ENCODE measurements at places on chromosomes 16 and 17.

DNA sequence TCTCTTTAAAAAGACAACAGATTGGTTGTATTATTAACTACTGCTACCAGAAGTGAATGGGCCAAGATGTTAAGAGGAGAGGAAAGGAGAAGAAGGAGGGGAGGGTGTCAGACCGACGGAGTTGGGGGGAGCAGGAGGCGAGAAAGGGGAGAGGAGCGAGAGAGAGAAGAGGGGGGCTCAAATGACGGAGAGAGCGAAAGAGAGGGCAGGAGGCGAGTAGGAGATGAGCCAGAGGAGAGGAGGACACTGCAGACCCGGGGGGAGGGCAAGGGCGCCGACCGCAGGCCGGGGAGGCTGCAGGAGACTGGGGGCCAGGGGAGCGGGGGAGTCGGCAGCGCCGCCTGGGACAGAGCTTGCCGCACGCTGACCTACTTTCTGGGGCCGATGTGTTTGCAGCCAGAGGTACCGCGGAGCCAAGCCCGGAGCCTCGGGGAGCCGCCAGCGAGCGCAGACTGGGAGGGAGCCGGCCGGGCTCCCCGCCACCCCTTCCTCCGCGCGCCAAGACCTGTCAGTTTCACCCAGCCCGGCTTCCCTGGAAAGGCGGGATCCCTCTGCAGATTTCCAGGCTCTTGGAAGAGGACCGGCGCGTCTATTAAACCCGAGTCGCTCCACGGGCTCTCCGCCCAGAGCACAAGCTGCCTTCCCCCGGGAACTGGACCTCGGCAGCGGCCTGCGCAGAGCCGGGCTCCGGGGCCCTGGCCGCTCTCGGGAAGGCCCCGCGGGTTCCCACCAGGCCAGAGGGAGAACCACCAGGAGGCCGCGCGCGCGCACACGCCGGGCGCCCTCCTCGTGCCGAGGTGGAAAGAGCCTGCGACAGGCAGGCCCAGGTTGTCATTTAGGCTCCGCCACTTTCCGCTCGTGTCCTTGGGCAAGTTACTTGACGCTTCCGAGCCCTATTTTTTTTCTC is 74.6 kb downstream of the CMC2 start:
- DNase-seq = peak; percentile 74

GRCh38 chr17:77473615-77474226 is 333.0 kb downstream of the SEC14L1 start:
- no peak for DNase-seq

- no peak for DNase-seq
These were observed 180.0 kb upstream of the CACNG3 start for GRCh38 chr16:24075931-24076716.

DNA sequence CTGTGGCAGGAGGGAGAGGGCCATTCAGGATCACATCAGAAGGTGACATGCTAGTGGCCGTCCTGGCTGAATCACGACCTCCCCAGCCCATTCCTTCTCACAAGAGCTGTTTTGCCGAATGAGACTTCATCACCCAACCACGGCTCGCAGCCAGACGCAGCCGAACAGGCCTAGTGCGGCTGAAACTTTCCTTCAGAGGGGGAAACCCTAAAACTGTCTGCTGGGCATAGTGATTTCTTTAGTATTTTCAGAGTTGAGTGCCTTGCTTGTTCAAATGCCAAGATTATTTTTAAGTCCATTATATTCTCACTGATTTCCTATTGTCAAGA is 343.7 kb downstream of the CPPED1 start:
- DNase-seq = no peak

DNA sequence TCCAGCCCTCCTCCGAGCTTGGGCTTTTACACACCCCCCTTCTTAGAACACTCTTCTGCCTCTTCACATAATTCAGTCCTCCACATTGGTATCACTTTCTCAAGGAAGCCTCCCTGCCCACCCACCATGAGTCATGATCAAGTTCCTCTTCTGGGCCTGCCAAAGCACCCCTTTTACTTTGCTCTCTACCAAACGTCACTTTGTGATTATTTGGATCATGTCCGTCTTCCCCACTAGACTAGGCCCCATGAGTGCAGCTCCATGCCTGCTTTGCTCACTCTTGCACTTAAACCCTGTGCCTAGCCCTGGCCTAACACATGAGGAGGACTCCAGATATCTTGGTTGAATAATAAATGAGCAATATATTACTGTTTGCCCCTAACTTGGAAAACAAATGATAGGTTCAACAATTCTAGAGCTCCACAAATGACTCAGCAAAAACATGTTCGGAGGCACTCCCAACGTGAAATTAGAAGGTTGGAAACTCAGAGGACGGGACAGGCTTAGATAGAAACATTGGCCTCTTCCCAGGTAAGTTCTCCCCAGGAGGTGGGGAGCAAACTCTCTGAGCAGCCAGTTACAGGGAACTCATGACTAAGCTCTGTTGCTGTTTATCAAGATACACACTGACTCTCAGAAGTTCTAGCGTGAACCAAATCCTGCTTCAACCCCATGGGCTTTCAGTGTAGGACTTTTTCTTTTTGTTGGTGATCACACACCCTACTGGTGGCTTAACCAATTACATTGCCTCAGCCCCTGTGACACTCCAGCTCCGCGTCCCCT is 28.3 kb downstream of the G6PC1 start:
- peak; percentile 81 for DNase-seq

- no peak for DNase-seq
These were observed 15.6 kb upstream of the LITAF start for GRCh38 chr16:11602321-11602720.

DNA sequence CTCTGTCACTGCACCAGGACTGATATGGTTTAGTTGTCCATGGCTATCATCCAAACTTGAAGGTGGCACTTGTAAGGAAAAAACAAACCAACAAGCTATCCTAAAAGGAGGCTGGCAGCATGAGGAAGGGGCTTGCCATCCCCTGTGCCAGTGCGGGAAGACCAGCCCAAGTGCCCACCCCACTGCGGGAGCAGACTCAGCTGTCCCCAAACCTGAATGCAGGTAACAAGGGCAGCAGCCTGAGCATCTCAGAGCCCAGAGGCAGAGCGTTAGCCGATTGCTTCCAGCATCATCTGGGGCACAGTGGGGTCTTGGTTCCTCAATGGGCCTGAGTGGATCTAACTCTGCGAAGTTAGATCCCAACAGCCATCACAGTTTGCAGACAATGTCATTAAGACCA is 29.2 kb upstream of the C16orf78 start:
- DNase-seq = no peak

- no peak for DNase-seq
These were observed 24.0 kb downstream of the GINS2 start for GRCh38 chr16:85664580-85665372.

DNA sequence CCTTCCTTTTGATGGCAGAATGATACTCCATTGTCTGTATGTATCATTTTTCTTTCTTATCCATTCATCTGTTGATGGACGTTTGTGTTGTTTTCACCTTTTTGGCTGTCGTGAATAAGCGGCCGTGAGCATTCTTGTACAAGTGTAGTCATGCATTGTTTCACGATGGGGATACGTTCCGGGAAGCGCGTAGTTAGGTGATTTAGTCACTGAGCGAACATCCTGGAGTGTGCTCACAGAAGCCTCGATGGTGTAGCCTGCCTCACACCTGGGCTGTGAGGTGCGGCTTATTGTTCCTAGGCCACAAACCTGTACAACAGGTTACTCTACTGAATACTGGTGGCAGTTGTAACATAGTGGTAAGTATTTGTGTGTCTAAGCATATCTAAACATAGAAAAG is 136.5 kb downstream of the CMIP start:
- peak; percentile 69 for DNase-seq

DNA sequence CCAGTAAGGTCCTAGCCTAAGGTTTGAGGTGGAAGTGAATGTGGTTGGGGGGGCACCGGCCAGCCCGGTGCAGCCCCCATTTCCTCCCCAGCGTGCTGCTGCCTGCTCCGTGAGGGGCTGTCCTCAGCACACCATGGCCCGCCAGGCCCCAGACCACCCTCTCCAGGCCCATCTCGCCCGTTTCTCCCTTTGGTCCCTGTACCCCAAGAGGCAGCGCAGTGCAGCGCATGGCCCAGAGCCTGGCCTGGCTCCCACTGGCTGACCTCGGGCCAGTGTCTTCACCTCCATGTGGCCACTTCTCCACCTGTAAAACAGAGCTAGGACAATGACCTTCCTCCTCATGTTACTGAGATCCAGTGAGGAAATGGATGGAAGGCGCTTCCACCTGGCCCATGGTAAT is 170.0 kb upstream of the GSE1 start:
- DNase-seq = no peak

- DNase-seq = no peak
These were observed 68.2 kb downstream of the DYNLRB2 start for GRCh38 chr16:80608946-80609345.

DNA sequence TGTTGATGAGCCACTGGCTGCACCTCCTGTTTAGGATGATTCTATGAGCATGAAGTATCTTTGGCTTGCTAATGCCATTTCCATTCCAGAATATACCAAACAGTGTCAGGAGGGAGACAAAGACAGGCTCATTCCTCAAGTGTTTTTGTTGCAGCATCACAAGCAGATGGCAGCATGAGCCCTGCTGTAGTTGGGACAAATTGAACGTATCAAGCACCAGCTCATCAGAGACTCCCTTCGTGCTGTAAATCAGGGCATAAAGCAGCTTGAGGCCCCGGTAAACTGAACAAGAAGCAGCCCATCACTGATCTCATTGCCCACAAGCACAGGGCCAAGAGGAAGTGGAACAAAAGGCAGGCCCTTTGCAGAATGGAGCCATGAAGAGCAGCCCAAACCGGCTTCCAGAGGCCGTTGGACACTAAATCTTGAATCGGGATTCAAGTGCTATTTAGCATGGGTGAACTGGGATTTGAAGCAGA is 45.9 kb upstream of the HS3ST3A1 start:
- DNase-seq = no peak

DNA sequence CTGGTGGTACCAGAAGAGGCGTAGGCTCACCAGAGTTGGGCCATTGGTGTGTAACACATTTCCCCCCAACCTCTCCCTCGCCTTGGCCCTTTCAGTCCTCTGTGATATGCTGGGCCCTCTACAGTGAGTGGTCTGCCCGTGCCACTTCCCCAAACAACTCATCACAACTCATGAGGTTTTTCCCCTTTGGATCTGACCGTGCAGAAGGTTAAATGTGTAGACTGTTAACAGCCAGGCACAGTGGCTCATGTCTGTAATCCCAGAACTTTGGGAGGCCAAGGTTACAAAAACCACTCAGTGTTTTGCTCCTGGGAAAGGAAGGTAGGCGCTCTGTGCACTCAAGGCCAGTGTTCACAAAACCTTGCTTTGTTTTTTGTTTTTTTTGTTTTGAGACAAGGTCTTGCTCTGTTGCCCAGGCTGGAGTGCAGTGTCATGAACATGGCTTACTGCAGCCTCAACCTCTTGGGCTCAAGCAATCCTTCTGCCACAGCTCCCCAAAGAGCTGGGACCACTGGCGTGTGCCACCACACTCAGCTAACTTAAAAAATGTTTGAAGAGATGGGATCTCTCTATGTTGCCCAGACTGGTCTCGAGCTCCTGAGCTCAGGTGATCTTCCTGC is 11.3 kb upstream of the CYB5B start:
- no peak for DNase-seq

DNA sequence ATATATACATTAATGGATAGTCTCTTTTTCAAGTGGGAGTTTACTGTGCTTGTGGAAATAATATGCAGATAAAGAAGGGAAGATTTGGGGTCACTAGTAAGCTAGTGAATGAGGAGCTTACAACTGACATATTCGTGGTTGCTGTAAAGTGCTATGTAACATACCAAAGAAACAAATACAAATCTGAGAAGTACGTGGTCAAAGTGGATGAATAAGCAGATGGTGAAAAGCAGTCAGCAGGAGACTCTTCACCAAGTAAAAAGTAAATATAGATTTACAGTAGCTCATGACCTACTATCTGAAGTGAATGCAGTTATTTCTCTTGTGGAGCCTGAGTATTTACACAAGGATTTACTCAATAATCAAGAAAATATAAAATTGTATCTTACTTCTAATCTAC is 136.6 kb upstream of the ELAC2 start:
- DNase-seq = no peak

GRCh38 chr16:74922150-74923138 is 62.5 kb downstream of the WDR59 start:
- no peak for DNase-seq

GRCh38 chr17:17779015-17779611 is 57.7 kb downstream of the SREBF1 start:
- DNase-seq = no peak

DNA sequence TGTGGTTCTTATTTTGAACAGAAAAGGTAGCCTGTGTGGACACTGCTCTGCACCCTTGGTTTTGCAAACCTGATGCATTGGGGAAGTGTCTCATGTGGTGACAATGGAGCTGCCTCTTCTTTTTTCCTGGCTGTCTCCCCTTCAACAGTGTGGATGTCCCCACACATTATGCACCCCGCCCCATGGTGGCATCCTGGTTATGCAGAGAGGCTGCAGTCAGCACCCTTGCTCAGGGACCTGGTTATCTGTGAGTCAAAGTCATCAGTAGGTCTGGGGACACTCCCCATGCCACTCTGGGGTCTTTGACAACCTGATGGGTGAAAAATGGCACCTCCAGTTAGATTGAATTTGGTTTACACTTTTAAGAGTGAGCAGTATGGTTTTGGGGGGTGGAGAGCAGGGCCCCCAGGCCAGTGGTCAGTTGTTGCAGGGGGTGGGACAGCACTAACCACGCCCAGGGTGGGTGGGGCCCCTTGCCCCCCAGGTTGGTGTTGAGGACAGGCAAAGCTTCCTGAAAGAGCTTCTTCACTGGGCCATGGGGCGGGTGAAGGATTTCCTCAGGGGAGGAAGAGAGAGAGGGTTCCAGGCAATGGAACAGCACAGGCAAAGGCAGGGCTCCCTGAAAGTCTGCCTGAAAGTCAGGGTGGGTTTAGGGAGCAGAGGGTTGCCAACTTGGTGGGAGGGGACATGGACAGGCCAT is 24.6 kb upstream of the KCNJ12 start:
- DNase-seq = no peak

DNA sequence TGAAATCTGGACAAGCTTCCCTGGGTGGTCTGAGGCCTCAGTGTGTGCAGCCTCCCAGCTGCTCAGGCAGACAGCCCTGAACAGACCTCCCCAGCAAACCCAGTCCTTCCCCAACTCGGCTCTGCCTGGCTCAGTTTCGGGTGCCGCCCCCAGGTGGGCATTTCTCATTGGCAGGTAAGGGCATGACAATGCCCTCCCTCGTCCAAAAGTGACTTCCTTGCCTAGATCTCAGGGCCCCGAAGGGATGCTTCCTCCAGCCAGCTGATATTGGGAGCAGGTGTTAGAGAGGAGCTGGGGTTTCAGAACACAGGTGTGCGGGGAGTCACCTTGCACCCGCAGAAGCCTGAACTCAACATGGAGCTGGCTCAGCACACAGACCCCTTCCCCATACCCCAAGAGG is 3.8 kb upstream of the PPL start:
- no peak for DNase-seq

DNA sequence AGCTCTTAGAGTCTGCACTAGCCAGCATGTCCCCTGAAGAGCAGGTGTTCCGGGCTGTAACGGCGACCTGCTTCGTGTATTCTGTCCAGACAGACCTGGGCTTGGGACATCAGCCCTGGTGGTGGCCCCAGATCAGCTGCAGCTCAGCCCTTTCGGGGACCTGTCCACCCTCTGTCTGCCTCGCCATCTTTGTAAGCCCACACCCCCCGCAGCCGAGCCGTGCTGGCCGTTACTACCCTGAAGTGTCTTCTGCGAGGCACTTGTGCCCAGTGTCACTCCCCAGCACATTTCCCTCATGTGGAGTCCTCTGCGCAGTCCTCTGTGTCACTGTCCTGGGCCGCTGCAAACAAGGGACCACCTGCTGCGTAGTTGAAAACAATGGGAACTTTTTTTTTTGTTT is 10.4 kb downstream of the CARD14 start:
- DNase-seq = no peak

GRCh38 chr17:3738562-3739295 is 15.0 kb downstream of the HASPIN start:
- peak; percentile 79 for DNase-seq

- DNase-seq = peak; percentile 66
These were observed 30.8 kb downstream of the FA2H start for GRCh38 chr16:74743668-74744299.
